ENCODE measurements at places on chromosomes 6 and 20.
A peak's percentile ranks its signal among the peaks of the same experiment; 100 is the strongest.

- no peak for DNase-seq
Measured at GRCh38 chr6:100988391-100988984, 107.4 kb upstream of the ASCC3 start.

- DNase-seq: no peak
Measured at GRCh38 chr20:17664025-17664633, 17.9 kb downstream of the RRBP1 start.

GRCh38 chr6:33088258-33088930, 12.6 kb downstream of the HLA-DPB1 start:
- DNase-seq: no peak

- no peak for DNase-seq
Measured at GRCh38 chr20:59346061-59346460, 45.6 kb downstream of the EDN3 start.

GRCh38 chr20:58511364-58511763, 3.8 kb downstream of the APCDD1L start:
- no peak for DNase-seq

- DNase-seq: no peak
Measured at GRCh38 chr6:44335631-44336030, 6.8 kb upstream of the SPATS1 start.

GRCh38 chr6:133957780-133958242, 4.8 kb downstream of the TBPL1 start:
- DNase-seq: no peak

GRCh38 chr6:168299541-168300511, 19.8 kb downstream of the DACT2 start:
- no peak for DNase-seq

- no peak for DNase-seq
Measured at GRCh38 chr20:58752565-58752964, 60.0 kb downstream of the NPEPL1 start.

GRCh38 chr6:4973982-4974745, 29.7 kb downstream of the RPP40 start:
- peak; percentile 30 for DNase-seq

- DNase-seq: no peak
Measured at GRCh38 chr6:101926149-101926925, 532.8 kb downstream of the GRIK2 start.

DNA sequence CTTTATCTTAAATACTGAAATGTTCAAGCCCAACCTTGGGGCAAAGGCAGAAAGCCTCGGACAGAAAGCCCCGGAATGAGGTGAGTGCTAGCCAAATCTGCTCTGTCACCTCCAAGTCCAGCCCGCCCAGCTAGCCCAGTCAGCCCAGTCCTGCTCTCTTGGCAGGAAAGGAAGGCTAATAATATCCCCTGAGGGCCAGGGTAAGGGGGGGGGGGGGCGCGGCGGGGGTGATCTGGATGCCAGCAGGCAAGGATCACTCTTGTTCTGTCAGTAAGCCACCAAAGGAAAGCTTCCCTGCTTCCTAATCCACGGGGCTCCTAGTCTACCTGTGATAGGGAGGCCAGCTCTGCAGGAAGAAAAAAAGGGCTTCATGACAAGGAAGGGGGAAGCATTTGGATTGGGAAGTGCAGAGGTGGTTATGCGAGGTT, 1.1 kb downstream of the NDRG3 start:
- DNase-seq: no peak

DNA sequence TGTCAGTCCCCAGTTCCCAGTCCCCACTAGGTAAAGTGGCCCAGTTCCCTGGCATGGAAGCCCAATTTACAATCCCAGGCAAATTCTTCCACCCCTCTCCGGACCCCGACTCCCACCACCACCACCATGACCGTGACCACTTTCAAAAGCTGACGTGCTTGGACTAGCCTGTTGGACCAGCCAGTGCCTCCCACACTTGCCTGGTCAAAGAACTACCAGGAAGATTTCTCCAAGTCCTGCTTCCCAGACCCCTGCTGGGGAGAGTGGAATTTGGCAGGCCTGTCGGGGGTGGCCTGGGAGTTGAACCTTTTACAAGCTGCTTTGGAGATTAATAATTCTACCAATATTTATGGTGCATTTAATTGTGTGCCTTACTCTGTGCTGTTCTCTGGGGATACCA, 1.4 kb upstream of the PTPRT start:
- DNase-seq: no peak

DNA sequence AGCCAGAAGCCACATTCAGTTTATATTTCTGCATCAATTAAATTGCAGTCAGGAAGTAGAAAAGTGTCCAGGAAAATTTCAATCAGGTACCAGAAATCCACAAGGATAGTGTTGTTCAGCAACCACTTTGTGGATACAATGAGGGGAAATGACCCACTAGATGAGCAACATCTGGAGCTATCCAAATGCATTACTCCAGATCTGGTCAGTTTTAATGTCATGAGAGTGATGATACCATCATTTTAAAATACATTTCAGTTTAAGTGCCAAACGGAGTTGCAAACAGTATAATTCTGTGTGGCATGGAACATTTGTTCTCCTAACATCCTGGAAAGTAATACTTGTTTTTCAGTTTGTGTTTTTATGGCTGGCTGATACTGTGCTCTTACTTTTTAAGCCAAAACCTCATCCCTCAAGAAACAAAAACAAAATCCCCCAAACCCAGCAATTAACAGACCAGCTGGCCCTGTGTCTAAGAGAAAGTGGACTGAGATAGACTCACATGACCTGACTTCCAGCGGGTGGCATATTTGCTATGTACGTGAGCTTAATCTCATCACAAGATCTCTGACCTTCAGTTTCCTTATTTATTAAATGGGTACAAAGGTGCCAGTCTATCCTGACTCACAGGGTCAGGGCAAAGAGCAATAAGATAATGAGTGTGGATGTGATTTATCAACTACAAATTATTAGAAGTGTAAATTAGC, 58.8 kb upstream of the CNKSR3 start:
- peak; percentile 46 for DNase-seq

- peak; percentile 34 for DNase-seq
Measured at GRCh38 chr6:138691595-138692057, 81.9 kb upstream of the CCDC28A start.

DNA sequence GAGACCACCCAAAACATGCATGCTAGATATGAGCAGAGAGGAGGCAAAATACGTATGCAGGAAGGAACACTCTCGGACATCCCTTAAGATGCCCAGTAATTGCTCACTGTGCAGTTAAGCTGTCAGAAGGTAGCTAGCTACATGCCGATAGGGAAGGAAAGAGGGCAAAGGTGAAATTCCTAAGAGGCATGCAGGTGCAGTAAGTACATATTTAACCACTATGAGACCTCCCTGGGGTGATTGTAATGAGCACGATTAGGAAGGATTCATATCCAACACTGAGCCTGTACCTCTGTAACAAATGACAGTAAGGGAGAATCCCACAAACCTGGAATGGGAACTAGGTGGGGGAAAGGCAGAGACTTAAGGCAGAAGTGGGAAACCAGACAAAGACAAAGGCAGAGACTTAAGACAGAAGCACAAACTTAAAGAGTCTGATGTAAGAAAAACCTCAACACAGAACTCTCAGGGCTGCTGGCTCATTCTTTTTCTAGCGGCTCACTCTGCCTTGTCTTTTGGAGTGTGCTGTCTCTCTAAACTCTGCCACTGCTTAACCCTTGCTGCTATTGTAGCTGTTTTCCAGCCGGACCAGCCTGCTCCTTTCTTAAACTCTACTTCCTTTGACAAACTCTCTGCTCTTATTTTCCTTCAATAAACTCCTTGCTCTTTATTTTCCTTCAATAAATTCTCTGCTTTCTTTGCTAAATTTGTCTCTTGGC, 148.1 kb downstream of the UBE3D start:
- DNase-seq: no peak

DNA sequence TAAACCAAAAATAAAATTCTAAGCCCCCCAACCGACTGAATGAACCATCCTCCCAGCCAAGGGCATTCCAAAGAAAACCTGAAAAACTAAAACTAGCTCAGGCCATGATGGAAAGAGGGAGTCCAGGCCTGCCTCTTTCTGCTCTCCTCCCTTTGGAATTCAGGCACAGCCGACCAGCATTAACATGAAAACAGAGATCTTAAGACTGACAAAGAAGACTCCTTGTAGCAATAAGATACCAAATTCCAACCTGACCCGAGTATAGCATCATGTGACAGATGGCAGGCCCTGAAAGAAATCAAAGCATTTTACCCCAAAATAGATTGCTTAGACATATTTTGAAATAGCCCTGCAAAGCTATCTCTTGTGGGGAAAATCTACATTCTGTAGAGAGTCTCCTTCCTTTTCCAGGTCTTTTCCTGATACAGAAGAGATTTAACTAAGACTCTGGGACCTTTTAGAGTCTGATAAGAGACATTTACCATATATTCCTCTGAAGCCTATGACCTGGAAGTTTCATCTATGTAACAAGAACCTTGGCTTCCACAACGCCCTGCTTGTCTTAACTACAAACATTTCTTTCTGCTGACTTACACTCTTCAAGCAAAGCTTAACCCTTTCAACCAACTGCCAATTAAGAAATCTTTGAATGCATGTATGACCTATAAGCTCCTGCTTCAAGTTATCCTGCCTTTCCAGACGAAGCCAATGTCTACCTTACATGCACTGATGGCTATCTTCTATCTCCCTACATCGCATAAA, 22.2 kb upstream of the TXLNB start:
- no peak for DNase-seq

- DNase-seq: peak; percentile 14
Measured at GRCh38 chr6:144415014-144415413, 129.9 kb downstream of the UTRN start.

DNA sequence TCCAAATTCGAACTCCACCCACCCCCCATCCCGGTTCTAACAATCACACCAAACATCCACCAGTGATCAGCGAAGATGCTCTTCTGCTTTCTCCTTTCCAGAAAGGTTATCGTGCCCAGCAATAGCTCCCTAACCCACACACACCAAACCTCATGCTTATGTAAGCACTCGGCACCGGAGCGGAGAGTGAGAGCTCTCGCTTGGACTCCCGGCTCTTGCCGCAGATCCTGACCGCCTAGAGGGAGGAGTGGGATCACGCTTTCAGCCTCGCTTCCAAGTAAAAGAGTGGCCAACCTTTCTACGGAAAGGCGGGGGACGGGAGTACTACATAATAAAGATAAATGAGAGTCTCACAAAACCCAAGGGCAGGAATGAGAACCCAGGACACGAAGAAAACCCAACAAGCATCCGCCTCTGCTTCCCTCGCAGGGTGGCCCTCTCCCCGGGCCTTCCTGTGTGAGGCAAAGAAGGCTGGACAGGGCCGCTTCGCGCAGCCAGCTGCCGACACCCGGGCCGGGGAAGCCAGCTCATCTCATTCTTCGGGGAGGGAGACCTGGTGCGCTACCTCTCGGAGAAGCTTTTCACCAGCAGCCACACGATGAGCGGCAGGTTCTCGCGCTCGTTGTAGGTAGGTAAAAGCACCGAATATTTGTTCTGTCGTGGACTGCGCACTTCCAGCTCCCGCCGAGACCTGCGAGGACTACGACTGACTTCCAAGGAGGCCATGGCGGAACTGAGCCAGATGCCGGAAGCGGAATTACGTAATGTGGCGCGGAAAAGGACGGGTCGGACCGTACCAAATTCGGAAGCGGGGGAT, at the start of gene DPM1:
Gene DPM1, minus strand, starts transcription at position 735 of the 817 bp plus-strand sequence. Its CDS starts 9 bp downstream, at position 726.
- DNase-seq: no peak

GRCh38 chr6:85662251-85662650, 19.6 kb upstream of the SYNCRIP start:
- DNase-seq: no peak

DNA sequence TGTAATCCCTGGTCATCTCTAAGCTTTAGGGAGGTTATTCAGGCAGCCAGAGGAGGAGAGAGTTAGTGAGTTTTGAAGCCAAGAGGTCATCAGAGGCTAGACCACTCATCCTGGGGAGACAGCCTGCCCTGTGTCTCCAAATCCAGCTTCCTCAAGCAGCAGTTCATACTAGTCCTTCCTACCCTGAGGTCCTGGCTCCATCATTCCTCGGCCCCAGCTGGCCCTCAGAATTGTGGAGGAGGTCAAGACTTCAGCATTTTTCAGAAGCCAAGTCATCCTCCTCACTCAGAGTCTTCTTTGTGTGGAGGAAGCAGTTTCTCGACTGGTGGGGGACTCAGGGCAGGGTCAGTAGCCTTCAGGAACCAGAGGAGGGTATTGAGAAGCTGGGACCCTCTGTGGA, 12.4 kb upstream of the KIAA1755 start:
- no peak for DNase-seq

DNA sequence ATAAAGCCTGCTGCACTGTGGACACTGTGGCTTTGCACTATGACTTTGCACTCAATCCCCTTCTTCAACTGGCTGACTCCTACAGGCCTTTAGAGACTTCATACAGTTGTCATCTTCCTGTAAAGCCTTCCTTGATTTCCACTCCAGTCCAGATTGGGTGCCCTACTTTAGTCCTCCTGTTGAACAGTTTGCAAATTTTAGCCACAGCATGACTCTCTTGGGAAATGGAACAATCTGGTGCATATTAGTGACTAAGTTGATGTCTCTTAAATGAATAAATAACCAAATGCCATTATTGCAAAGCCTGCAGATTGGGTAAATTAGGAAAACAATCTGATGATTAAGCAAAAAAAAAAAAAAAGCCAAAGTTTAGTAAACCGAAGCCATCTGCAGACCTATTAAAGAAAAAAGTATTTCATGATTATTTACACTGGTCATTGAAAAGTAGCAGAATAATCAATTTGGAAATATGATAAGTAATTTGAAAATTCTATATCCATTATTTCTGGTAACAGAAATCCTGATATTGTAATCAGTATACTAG, 12.6 kb downstream of the PLCB4 start:
- no peak for DNase-seq

- DNase-seq: no peak
Measured at GRCh38 chr20:37464611-37465010, 56.4 kb upstream of the NNAT start.

- DNase-seq: no peak
Measured at GRCh38 chr6:158926414-158926813, 73.6 kb downstream of the RSPH3 start.

DNA sequence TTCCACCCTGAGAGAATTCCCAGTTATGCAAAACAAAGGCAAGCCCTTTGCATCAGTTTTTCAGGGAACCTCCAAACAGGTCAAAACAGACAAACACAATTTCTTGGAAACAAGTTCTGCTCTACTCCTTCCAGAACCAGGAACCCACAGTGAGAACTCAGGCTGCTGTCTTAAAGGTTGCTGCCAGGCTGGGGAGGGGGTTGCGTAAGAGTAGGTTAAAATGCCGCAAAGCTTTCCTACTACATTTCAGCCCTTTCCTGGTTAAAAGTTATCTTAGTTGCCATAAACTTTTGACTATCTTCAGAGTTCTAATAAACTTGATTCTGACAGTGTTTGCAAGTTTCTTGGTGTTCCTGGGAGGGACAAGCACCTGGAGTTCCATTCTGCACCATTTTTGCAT, 33.8 kb downstream of the KPNA5 start:
- DNase-seq: no peak

GRCh38 chr6:165961233-165961632, 206.4 kb downstream of the TBXT start:
- no peak for DNase-seq

Measured in NCI-H748 treated with DMSO at 0.1 percent for 48 hours (cell line).